Fibroblast of the aortic adventitia (primary cell): ENCODE measurements at places on chromosomes 2 and 18.

- DNase-seq, result no peak
Observed at GRCh38 chr18:36031407-36031806, 36.0 kb downstream of the RPRD1A start.

GRCh38 chr2:232200195-232200594 is 178.4 kb upstream of the ALPP start:
- DNase-seq, result no peak

DNA sequence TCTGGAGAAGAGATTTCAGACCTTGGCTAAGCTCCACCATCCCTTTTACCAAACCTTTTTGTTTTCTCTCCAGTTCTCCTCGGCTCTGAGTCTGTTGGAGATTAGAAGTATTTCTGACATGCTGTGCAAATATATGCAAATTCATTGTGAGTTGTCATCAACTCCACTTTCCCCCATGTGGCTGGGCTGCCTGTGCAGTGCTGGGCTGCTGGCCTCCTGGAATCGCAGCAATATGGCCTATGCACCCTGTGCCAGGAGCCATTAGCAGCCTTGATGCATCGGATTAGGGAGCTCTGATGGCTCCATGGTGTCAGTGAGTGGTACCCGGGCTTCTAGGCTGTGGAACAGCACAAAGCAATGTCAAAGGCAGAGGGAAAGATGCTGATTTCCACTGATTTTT is 80.0 kb downstream of the GPR39 start:
- no peak for DNase-seq

GRCh38 chr2:69253611-69254301 is 133.3 kb downstream of the GFPT1 start:
- DNase-seq, result peak; percentile 100

- DNase-seq, result no peak
Observed at GRCh38 chr2:116510117-116510671, 1304.3 kb upstream of the DDX18 start.

DNA sequence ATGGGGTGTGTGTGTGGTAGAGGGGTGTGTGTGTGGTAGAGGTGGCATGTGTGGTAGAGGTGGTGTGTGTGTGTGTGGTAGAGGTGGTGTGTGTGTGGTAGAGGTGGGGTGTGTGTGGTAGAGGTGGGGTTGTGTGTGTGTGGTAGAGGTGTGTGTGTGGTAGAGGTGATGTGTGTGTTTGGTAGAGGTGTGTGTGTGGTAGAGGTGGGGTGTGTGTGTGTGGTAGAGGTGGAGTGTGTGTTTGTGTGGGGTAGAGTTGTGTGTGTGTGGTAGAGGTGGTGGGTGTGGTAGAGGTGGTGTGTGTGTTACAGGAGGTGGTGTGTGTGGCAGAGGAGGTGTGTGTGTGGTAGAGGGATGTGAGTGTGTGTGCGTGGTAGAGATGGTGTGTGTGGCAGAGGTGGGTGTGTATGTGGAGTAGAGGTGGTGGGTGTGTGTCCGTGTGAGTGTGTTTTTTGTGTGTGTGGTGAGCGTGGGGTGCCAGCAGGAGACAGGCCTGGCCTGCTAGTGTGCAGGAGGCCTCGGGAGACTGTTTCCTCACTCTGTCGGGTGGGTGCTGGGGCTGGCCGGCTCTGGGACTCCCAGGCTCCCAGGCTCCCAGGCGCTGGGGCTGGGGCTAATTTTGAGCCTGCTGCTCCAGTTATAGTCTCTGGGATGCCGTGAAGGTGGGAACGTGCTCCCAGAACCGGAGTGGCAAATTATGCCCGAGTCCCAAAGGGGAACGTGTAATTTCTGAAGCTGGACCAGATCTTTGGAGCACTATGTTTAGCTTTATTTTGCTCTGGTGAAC is 165.2 kb downstream of the DYSF start:
- no peak for DNase-seq

DNA sequence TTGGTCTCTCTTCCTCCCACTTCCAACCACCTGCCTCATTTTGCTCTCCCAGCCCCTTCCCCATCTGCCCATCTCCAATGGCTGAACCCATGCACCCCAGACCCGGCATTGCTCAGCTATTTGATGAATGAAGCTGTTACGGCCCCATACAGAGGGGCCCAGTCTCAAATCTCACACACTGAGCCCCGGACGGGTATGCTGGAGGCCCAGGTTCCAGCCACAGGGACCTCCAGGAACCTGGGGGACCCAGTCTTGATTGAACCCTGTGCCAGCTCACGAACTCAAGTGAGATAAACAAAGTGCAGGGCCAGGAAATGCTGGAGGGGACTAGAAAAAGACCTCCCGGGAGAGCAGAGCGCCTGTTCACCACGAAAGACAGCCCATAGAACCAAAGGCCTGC is 63.4 kb upstream of the TEX51 start:
- DNase-seq, result no peak

GRCh38 chr2:36965751-36966369 is 476 bp downstream of the STRN start:
- peak; percentile 8 for DNase-seq

DNA sequence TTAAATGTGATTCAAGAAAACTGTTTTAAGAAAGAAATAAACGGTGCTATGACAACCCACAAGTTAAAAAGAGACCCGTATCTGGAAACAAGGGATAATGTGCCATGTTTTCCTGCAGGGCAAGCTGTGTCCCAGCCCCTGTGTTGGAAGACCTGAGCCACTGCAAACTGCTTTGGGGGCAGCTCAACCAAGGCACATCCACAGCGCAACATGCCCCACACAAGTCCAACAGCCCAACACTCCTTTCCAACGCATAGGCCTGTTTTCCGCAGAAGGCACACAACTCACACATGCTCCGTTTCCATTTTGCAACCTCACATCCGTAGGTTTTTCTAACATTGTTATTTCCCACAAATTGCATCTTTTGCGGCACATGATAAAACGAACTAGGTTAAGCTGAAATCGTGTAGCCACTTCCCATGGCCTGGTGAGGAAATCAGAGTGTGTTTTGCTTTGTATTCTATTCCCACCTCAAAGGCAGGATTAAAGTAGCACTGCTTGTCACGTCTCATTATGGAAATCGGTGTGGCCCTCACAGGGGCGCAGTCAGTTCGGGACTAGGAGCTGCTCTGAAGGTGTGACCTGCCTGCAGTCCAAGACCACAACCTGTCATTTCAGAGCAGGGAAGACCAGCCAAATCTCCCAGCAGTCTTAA is 50.5 kb upstream of the ZNF516 start:
- no peak for DNase-seq

DNA sequence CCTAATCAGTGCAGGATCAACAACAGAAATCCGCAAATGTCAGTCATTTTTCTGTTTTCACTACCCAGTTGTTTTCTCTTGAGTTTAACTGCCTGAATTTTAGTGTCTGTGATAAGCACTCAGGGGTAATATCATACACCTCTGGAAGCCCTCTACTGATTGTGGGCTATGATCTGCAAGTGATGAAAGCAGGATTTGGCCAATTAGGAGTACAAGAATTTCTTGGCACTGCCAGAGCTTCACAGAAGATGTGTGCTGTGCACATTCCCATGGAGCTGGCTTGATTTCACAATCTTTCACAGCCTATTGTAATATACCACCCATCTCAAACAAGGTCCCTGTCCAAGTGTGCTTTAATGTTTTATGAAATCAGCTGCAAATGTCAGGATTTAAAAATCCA is 27.3 kb upstream of the TDRD15 start:
- DNase-seq, result no peak

GRCh38 chr2:219946021-219946420 is 318.6 kb downstream of the SLC4A3 start:
- no peak for DNase-seq

DNA sequence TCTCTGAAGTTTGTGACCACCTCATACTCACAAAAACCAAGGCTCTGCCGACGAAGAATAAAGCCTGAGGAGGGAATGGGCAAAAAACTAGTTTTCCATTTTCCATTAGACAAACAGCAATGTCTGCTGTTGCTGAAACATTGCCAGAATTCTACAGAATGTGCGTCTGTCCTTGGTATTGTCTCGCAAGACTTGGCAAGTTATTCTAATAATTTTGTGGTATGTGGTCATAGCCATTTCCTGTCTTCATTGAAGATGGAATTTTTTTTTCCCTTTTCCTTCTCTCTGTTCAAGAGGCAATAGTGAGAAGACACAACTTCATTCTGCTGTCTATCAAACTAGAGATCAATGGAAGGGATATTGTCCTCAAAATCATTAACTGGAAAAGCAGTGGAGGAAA is 296.1 kb downstream of the RND3 start:
- peak; percentile 80 for DNase-seq

- no peak for DNase-seq
Observed at GRCh38 chr2:219250049-219250781, 2.8 kb upstream of the TUBA4B start.

GRCh38 chr2:240966906-240967680 is 31.3 kb upstream of the SNED1 start:
- no peak for DNase-seq

DNA sequence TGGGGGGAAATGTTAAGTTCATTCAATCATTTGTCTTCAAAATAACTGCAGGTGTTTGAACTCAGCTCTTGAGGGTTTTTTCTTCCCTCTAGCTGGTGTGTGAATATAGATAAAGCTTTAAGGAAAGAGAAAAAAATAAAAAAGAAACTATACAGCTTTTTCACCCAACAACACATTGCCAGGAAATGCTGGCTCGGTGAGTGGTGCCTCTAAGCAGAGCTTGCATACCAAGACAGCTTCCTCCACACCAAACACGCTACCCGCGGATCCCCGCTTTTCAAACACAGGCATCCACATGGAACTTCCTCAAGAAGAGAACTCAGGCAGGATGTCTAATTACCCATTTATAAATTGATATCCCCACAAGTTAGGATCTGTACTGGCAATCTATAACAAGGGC is 69.8 kb upstream of the TANK start:
- DNase-seq, result peak; percentile 16

- DNase-seq, result no peak
Observed at GRCh38 chr18:48836231-48836805, 114.4 kb downstream of the SMAD7 start.

DNA sequence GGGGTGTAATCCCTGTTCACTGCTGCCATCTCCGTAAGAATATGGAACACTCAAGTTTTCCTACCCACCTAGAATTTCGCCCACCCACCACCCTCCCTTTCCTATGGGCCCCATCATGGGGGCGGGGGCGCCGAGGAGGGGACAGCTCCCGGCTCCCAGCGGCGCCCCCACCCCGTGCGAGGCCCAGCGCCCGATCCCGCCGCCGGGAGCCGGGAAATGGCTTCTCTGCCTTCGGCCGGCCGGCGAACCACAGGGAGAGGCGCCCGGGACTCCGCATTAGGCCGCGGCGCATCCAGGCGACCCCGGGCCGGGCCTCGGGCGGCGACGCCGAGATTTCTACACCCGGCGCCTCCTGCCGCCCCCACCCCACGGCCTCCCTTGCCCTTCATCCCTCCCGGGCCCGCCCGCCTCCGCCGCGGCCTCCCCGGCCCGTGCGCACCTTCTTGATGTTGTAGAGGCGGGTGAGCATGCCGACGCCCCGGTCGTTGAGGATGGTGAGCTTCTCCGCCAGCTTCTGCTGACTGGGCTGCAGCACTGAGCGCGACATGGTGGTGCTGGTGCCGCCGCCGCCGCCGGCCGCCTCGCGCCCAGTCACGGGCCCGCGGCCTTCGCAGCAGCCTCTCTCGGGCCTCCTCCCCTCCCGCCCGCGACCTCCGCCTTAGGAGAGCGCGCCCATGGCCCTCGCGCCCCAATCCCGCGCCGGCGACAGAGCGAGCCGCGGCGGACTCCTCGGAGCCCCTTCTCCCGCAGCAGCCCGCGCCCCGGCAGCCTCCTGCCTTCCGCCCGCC is 510 bp downstream of the NCKAP1 start:
- no peak for DNase-seq

- DNase-seq, result no peak
Observed at GRCh38 chr2:55116598-55116964, 66.3 kb upstream of the RTN4 start.

DNA sequence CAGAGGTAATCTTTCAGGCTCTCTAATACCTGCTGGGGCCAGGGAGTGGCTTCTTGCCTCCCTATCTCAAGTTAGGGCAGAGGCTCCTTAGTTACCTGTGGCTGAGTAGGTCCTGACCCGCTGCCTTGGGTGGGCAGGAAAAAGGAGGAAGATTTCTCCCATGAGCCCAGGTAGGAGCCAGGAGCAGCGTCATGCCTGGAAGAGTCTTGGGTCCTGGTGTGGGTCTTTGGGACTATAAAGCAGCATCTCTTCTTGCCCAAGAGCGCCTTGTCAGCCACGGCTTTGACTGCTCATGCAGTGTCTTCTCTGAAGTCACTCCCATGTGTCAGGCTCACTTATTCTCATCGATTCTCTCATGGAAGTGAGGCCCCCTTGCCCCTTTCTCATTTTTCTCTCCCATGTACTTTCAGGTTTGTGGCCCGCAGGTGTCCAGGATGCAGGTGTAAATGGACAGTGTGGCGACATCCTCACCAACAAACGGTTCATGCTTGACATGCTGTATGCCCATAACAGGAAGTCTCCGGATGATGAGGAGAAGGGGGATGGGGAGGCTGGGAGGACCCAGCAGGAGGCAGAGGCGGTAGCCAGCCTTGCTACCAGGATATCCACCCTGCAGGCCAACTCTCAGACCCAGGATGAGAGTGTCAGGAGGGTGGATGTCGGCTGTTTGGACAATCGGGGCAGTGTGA is 111.2 kb downstream of the TPGS2 start:
- no peak for DNase-seq

DNA sequence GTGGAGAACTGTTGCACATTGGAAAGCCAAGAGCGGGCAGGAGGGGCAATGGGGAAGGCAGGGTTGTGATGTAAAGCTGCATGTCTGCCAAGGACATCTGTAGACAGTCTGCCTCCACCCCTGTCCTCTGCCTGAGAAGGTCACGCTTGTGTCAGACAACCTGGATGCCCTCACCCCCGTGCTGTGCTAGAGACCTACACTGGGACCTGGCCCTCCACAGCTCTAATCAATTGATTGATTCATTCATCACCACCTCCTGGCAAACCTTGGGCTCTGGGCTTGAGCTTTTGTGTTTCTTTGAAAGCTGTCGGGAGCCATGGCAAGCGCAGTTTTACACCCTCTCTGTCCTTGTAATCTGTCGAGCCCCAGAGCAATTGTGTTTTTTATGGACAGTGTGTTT is 41.1 kb downstream of the MARCO start:
- DNase-seq, result no peak

DNA sequence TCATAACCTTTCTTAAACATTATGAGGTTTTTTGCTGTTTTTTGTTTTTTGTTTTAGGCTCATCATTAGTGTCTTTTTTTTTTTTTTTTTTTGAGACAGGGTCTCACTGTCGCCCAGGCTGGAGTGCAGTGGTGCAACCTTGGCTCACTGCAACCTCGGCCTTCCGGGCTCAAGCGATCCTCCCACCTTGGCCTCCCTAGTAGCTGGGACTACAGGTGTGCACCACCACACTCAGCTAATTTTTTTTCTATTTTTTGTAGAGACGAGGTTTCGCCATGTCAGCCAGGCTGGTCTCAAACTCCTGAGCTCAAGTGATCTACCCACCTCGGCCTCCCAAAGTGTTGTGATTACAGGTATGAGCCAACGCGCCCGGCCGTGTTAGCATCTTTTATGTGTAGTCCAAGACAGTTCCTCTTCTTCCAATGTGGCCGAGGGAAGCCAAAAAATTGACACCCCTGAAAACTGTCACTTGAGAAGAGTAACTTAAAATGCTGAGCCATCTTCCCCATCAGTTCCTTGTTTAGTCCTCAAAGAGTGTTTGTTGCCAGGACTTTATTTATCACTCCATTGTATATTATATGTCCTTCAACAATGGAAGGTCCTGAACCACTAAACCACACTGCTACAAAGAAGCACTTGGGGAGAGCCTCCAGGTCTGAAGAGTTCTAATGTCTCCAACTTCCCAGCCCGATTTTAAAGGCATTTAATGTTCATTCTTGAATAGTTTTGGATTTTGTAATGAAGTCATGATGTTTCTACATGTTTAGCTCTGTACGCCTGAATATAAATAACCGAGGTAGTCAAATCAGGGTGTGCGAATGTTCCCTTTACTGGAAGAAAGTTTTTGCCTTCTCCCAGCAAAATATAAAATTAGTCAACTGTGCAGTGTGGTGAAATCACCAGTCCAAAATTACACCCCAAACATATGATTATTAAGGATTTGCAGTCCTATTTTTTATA is 26.4 kb downstream of the ZNF516 start:
- DNase-seq, result no peak
